ENCODE measurements at places on chromosomes 1 and 21.

- no peak for DNase-seq
Observed at GRCh38 chr1:52263153-52263910, 102.7 kb downstream of the CC2D1B start.

- DNase-seq = no peak
Observed at GRCh38 chr1:12548973-12549459, 69.0 kb downstream of the DHRS3 start.

GRCh38 chr1:28718586-28719331 lies 18.0 kb upstream of the YTHDF2 start:
- peak; percentile 64 for DNase-seq

- DNase-seq = no peak
Observed at GRCh38 chr1:84259989-84260388, 41.5 kb upstream of the SAMD13 start.

- DNase-seq = peak; percentile 59
Observed at GRCh38 chr1:230222678-230223077, 155.6 kb downstream of the GALNT2 start.

DNA sequence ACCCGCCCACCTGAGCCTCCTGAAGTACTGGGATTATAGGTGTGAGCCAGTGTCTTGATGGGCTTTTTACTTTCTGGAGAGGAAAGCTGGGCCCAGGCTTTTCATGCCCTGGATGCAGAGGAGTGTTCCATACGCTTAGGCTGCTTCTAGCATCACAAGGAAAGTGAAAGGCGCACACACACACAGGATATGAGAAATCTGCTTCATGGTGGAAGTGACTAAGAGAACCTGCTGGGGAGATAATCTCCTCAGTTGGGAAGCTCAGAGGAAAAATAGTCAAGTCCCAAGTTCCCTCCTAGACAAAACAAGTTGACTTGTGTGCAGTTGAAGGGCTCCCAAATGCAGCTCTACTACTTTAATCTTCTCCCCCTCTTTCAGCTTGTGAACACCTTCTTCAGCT lies 2.2 kb downstream of the NUDC start:
- DNase-seq = peak; percentile 72

DNA sequence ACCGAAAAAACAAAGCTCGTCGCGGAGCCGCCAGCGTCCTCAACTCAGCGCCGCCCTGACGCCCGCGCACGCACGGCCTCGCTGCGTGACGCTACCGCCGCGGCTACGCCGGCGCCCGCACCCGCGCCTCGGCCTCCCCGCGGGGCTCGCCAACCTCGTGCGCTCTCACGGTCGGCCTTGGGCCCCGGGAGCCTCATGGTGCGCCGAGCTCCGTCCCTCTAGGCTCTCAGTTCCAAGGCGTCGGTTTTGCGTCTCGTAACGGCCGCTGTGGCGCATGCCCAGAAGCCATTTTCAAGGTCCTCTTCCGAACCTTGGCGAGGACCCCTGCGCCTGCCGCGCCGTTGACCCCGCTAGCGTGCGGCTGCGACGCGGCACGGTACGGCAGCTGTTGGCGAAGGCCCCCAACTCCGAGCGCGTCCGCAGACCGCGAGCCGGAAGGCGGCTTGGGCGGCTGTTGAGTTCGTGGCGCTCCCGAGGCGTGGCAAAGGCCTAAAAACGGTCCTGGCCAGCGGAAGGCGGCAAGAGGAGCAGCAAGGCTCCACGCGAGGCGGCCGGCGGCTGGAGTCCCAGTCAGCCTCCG lies at the start of gene HENMT1:
Gene HENMT1, minus strand, starts transcription at position 64 of the 580 bp plus-strand sequence. CDS start 1,209 bp downstream, outside the sequence.
- DNase-seq = peak; percentile 74

DNA sequence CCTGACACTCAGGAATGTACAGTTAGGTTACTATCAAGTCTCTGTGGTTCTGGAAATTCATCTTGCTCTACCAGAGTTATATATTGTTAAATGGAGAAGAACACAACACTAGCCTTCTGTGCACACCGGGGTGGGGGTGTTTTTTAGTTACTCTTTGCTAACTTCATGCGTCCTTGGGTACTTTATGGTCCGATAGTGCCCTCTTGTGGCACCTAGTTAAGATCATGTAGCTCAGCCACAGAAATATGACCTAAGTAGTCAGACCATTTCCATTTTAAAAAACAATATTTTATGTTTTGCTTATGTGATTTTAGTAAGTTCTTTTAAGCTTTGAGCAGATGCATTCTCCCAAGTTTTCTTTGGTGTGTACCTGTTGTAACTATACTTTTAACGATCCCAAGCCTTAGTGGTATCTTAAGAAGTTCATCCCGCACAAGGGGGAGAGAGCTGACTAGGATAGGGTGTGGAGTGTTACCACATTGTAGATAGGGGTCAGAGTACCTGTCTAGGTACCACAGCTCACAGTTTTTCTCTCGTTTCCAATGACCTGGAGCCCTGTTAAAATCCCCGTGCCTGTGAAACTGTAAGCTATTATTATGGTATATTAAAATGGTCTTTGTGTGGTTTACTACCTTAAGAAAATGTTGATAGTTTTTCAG lies 20.6 kb upstream of the SH3D21 start:
- peak; percentile 94 for DNase-seq

DNA sequence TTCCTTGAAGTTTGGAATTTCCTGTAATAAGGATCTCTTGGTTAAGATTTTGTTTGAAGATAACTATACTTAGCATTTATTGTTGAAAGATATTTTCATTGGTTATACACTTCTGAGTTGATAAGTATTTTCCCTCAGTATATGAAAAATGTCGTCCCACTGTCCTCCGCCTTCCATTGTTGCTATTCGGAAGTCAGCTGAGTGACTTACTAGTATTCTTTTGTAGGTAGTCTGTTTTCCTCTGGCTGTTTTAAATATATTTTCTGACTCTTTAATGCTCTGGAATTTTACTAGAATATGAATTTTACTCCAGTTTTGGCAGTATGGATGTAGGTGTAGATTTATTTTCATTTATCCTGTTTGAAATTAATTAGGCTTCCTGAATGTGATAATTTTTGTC lies 498.7 kb upstream of the NFIA start:
- no peak for DNase-seq

GRCh38 chr1:42957880-42958487 lies 684 bp downstream of the SLC2A1 start:
- DNase-seq = peak; percentile 52

GRCh38 chr1:43545339-43545694 lies 14.6 kb downstream of the PTPRF start:
- no peak for DNase-seq

DNA sequence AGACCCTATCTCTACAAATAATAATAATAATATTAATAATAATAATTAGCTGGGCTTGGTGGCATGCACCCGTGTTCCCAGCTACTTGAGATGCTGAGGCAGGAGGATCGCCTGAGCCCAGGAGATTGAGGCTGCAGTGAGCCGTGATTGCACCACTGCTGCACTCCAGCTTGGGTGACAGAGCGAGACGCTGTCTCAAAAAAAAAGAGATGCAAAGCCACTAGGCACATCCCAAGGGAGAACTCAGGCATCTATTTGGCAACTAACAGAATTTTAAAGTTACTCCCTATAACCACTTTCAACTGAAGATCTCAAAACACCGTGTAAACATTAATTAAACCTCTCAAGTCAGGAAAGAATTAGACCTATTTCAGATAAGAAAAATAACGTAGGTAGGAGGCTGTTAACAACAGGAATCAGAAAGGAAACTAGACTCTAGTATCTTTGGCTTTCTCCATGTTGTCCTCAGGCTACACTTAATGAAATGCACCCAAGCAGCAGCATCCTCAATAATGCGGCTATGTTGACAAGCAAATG lies 3.7 kb downstream of the RNF19B start:
- no peak for DNase-seq

DNA sequence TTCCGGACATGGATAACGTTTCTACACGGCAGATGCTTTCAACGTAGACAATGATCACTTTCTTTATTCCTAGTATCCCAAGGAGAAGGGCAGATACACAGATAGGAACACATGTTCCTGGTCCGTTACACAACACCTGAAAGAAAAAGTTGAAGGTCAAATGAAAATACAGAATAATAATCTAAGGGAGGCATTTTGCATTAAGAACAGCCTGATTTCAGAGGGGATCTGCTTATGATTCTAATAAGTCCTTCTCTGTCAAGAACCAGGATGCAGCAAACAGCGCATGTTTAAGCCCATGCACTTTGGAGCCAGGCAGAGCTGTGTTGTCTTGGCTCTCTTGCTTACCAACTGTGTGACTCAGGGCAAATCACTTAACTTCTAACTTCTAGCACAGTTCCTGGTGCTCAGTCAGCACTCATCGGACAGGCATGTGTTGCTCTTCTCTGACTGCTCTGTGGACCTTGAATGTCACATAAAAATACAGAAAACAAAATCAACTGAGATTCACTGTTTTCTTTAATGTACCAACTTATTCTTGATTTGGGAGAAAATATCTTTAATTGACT lies 56.3 kb upstream of the CNN3 start:
- DNase-seq = peak; percentile 77

DNA sequence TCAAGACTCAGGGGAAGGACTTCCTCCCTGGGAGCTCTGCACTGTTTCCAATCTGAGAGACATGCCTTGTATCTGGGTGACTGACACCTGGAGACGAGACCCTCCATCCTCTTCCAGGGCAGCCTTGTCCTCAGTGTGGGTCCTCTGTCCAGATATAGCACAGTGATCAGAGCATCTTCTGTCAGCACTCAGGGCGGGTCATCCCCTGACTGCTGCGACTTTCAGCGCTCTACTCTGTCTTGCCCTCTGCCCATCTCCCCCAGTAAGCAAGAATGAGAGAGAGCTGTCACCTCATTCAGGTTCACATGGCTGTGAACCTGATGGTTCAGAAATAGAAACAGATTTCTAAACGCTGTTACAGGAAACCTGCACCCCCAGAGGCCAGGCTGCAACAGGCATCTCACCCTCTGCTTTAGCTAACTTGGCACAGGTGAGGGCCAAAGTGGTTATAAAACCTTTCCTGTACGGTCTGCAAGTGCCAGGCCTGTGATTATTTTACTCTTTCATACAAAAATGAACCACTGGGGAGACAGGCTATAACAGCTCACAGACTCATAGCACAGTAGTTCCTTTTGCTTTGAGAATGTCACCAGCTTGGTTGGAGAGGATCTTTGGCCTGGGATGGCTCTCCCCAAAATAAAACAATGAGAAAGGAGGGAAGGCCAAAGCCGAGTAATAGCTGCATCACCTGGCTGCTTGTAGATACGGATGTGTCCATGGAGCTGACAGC lies 11.4 kb upstream of the TENT5C start:
- no peak for DNase-seq

- no peak for DNase-seq
Observed at GRCh38 chr1:100302739-100303138, 36.7 kb downstream of the RTCA start.

DNA sequence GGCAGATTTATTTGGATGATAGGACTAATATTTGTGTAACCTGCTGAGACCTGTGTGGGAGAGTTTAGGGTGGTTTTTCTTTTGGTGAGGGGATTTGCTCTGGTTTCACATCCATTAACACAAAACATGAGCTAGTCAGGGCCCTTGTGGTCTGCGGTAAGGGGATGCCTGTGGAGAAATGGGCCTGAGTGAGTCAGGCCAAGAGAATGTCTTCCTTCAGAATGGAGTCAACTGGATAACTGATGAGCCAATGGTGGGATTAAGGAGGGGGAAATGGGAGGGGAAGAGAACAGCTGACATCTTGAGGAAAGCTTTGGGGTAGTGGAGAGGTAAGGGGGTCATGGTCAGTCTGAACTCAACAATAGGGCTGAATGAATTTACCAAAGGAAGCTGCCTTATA lies 13.9 kb downstream of the WNT2B start:
- peak; percentile 92 for DNase-seq

- peak; percentile 82 for DNase-seq
Observed at GRCh38 chr1:89873770-89874169, 52.9 kb downstream of the LRRC8D start.

DNA sequence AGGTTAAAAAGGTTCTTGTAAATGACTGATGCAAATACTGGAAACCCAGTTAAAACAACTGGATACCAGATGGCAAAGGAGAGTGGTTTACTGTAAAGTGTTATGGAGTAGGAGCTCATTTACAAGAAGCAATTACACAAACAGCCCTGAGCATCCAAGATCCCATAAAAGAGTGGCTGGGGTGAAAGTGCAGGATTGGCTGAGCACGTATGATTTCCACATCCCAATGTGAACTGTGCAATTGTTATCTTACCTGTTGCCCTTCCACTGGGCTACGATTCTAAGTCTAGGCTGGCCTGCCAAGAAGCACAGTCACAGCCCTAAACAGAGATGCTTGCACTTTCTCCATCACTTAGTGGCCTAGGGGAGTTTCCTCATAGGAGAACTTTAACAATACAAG lies 277.6 kb upstream of the RUNX1 start:
- peak; percentile 69 for DNase-seq

- no peak for DNase-seq
Observed at GRCh38 chr1:149927056-149927562, 494 bp downstream of the SF3B4 start.

GRCh38 chr1:167739752-167740151 lies 18.0 kb downstream of the MPZL1 start:
- DNase-seq = peak; percentile 61

DNA sequence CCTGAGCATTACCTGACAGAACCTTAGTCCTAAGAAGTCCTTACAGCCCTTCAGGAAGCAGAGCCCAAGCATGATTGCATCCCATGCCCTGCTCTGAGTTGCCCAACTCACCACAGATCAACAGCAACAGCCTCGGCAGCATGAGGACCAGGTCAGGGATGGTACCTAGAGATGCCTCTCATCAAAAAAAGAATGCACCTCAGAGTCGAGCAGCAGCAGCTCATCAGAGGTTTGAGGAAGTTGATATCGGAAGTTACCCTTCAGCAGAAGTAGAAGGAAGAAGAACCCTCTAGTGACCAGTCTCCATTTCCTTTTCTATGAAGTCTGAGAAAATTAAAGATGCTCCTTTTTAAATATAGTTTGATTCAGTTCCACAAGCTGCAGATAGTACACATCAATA lies at the start of gene FCRL1:
Gene FCRL1, minus strand, starts transcription at position 225 of the 400 bp plus-strand sequence. Its CDS starts 83 bp downstream, at position 142.
- no peak for DNase-seq

- no peak for DNase-seq
Observed at GRCh38 chr1:111219557-111220286, 7.8 kb upstream of the CHI3L2 start.

DNA sequence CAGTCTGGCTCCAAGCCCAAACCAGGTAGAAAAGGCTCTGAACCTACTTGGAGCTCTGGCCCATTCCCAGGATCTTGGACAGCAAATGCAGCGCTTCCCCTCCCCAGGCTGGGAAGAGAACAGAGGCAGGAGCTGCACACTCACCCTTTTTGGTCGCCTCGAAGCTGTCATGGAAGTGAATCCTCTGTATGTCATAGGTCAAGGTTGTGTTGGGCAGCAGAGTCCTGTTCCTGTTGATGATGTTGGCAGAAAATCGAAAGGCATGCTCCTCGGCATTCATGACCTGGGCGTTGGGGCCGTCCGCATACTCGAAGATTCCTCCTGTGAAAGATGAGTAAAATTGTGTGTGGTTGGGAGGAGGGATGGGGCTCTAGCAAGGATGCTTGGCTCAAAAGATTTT lies 143.5 kb downstream of the GRIK3 start:
- DNase-seq = no peak

DNA sequence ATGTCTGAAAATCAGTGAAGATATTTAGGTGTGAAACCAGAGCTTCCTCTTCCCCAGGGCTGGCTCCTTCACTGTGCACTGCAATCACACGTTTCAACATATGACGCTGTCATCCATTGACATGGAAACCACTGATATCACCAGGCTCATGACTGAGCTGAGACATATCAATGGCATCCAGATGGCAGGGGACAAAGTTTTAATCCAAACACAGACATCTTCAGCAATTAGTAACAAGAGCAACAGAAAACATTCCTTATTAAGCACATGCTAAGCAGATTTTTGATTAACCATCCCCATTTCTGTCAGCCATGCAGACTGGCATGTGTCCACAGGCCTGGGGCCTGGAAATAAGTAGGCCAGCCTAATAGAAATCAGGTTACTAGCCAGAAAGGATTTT lies 108.0 kb upstream of the ADAR start:
- DNase-seq = no peak

- no peak for DNase-seq
Observed at GRCh38 chr1:32273391-32274208, 18.3 kb upstream of the HDAC1 start.
